Cerebellum (tissue), 4 donors: ENCODE measurements at places on chromosomes 7 and 10.

DNA sequence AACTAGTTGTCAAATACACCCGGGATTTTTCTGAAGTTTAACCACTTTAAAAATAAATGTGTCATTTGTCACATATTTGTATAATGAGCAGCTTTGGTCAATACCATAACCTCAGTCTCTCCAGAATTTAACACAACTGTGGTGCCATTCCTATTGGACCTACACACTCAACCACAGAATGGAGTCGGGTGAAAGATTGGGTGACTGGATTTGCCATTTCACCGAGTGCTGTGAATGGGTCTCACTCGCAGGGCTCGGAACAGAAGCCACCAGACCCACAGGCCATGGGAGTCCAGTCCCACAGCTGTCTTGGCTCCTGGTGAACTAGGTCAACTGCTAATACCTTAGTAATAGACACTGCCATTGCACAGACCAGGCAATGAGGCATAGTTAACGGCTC lies 298.4 kb downstream of the CCDC3 start:
- no peak for DNase-seq

GRCh38 chr10:34701194-34701593 lies 113.9 kb downstream of the PARD3 start:
- no peak for DNase-seq

DNA sequence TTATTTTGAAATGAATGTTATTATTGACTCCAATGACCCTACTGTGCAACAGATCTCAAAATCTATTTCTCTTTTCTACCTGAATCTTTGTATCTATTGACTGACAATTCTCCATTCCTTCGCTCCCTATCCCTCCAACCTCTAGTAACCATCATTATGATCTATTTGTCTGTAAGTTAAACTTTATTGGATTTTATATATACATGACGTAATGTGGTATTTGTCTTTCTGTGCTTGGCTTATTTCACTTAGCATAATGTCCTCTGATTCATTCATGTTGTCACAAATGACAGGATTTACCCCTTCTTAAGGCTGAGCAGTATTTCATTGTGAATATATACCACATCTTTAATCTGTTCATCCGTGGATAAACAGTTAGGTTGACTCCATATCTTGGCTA lies 200.4 kb upstream of the SORCS1 start:
- DNase-seq: no peak

GRCh38 chr10:75314570-75314969 lies 78.8 kb upstream of the COMTD1 start:
- no peak for DNase-seq

- DNase-seq: no peak
These were observed 45.5 kb upstream of the PIK3CG start for GRCh38 chr7:106819546-106819945.

GRCh38 chr7:154869436-154869835 lies 133.5 kb downstream of the PAXIP1 start:
- DNase-seq: no peak
